ENCODE measurements at places on chromosomes 6 and 20.

DNA sequence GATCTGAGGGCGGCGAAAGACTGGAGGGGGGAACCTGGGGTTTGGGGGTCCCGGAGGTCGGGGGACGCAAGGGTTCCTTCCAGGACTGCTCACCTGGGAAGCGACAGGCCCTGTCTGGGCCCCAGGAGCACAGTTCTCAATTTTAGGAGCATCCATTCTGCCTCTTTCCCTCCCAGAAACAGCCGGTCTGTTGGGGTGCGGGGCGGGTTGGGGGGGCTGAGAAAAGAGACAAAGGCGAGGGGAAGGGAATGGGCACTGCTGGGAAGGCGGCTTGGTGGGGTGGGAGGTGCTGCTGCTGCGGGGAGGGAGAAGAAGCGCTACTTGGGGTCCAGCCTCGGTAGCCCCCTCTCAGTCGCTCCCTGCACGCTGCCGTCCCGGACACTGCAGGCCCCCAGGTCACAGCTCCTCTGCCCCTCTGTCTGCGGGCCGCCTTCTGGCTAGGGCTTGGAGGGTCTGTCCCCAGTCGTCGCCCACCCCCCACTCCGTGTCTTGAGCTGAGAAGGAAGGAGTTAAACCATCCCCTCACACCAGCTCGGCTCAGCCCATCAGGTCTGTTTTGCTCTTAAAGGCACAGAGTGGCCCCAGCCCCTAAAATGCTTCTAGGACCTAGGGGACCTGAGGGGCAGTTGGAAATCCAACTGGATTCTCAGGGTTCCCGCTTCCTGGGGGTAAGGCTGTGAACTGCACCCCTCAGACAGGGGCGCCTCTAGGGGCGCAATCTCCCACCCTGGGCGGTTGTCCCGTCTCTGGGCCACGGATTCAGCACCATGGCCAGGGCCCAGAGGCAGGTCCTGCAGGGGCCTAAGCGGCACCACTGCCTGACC lies 690 bp downstream of the GDAP1L1 start:
- DNase-seq: no peak

DNA sequence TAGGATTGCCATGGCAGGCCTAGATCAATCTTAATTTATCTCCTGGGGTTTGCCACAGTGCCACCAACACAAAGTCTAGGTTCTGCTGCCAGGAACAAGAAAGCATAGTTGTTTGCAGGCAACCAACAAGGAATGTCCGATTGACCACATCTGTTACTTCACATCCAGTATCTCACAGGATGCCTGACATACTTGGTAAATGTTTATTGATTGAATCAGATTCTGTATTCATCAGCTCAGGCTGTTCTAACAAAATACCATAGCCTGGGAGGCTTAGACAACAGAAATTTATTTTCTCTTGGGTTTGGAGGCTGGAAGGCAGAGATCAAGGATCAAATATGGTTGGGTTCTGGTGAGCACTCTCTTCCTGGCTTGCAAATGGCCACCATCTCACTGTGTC lies 26.3 kb upstream of the MC3R start:
- no peak for DNase-seq

GRCh38 chr20:48149902-48150301 lies 364.6 kb upstream of the SULF2 start:
- no peak for DNase-seq

- no peak for DNase-seq
Observed at GRCh38 chr6:152698692-152699091, 995 bp downstream of the MYCT1 start.

- DNase-seq: no peak
Observed at GRCh38 chr6:164286011-164286410, 871.5 kb downstream of the QKI start.

All from activated gamma-delta T cell treated with anti-CD3 and anti-CD28 coated beads, Interleukin-2, amount 50 U/mL, for 16 hours (primary cell).